ENCODE measurements at places on chromosomes 11 and 22.

- DNase-seq, result no peak
Observed at GRCh38 chr11:9230296-9230695, 34.9 kb downstream of the DENND5A start.

GRCh38 chr11:77457340-77457739, 16.6 kb downstream of the PAK1 start:
- no peak for DNase-seq

DNA sequence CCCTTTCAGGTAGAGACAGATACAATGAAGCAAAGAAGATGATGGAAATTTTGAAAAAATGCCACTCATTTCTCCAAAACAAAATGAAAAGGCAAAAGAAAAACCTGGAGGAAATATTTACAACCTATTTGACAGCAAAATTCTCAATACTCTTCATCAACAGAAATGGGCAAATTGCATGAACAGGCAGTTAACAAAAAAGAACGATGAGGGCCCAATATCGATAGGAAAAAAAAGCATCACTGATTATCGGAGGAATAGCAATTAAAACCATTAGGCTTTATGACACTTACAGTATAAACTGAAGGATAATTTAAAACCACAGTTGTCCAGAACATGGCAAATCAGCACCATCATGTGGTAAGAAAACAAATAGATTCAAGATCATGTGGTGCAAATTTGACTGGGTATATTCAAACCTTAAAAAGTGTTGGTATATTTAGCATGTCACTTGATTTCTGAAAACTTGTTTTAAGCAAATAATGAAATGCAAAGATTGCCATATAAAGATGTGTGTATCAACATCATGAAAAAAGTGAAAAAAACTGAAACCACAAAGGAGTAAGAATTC, 222.9 kb downstream of the BRD1 start:
- DNase-seq, result no peak

- DNase-seq, result no peak
Observed at GRCh38 chr11:93166862-93167261, 30.9 kb downstream of the SLC36A4 start.

DNA sequence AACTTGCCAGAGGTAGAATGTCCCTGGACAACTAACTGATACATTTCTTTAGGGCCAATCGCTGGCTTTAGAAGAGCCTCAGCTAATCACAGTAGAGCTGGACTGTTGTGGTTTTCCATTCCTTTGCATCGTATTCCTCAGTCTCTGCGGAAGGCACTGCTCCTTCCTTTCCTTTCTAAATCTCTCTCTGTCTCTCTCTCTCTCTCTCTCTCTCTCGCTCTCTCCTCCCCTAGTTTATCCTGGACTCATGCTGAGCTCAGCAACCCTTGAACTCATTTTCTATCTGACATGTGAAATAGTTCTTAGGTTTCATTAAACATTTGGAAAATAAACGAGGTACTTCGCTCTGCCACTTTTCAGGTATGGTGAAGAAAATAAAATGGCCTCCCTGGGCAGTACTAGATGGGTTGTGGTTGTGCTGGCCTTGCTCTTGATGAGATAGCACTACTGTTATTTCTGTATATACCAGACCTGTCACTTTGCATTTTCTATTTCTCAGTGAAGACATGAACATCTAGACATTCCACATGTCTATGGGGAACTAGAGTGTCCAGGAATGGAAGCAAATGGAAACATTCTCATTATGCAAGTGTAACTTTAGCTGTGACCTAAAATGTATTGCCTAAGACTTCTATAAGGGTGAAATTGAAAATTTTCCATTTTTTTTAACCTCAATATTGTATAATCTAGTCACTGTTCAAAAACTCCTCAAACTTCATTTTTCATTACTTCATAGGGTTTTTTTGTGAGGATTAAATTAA, 12.0 kb upstream of the SESN3 start:
- no peak for DNase-seq

- no peak for DNase-seq
Observed at GRCh38 chr22:37665487-37665886, 7.0 kb downstream of the PDXP start.

DNA sequence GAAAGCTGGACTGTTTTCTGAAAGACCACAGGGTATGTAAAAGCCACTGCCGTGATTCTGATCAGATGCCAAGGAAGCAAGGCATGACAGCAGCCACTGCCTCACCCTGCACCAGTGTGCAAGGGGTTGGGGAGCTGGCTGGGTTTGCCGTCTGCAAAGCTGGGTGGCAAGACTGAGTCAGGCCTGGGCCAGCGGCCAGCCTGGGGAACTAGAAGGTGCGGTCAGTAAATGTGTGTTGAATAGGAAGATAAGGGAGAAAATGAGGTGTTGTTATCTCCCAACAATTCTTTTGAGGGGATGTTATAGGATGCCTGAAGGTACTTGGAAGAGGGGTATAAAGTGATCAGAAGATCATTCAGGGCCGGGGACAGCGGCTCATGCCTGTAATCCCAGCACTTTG, 8.0 kb downstream of the VSTM5 start:
- DNase-seq, result no peak

DNA sequence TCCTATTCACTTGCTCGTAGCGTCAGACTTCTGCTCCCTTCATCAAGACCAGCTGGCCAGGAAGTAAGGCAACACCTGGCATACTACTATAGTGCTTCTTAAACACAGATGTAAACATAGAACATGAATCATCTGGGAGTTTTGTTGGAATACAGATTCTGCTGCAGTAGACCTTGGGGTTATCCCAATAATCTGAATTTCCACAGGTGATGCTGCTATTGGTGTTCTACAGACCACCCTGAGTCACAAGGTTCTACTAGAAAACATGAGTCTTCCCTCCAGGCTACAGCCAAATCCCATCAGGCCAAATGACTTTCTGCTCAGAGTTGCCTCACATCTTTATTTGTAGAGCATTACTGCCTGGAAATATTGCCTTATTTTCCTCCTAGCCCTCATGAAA, 175.2 kb downstream of the NELL1 start:
- peak; percentile 75 for DNase-seq

DNA sequence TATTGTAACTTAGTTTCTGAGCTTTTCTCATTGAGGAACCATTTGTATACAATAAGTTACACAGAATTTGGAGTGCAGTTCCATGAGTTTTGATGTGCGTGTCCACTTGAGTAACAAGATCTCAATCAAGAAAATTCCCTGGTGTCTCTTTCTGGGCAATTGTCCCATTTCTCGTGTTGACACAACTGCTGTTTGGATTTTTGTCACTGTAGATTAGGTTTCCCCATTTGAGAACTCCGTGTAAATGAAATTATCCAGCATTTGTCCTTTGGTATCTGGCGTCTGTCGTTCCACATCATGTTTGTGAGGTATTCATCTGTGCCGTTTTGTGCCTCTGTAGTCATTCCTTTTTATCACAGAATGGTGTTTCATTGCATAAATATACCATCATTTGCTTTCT, 547.0 kb downstream of the TBC1D22A start:
- DNase-seq, result no peak

DNA sequence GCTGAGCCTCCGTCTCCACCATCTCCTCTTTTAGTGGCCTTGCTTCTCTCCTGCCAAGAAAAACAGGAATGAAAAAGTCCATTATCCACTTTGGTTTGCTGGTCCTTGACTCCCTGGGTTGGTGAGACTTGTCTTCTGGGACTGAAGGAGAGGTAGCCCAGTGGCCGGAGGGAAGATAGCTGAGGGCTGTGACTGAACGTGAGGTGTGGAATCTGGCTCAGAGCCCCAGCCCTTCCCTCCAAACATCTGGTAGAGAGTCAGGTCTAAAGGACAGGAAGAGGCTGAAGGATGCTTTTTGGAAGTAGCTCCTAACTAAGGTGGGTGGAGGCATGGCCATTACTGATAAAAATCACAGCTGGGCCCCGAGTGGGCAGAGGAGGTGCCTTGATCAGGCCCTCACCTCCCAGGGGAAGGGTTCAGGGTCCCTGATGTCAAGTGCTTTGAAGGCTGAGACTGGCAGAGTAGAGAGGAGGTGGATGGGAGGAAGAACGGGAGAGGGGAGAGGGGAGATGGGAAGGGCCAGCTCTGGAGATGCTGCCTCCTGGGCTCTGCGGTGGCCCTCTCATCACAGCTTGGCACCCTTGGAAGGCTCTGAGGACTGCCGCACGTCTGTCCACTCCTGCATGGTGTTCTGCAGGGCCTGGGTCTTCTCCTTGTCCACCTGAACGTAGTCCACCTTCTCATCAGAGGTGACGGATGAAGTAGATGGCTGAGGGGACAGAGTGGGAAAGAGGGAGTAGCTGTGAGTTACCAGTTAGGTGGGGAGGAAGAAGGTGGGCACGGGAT, 30.2 kb downstream of the USP35 start:
- DNase-seq, result no peak

DNA sequence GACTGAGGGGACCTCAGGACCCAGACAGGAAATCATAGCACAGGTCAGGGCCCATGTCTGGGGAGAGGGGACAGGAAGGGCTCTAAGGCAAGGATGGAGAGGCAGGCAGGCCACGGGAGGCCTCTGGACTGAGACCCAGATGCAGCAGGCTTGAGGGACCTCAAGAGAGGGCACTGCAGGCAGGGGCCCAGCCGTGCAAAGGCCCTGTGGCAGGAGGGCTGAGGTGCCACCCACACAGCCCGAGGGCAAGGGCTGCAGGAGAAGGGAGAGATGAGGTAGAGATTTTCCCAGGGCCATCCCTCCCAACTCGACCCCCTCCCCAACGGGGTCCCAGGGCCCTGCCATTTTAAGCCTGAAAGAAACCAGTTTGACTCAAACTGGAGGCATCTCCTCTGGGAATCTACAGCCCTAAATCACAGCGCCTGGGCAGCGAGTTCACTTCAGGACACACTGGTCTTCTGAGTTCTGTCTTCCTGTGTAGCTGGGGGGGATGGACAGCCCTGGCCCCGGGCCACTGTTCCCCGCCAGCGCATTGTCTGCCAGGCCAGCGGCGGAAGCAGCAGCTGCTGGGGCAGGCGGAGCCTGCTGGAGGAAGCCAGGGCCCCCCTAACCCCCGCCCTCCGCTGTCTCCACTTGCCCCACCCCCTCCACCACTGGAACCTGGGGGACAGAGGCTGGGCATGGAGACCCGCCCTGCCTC, 20.3 kb upstream of the WNT7B start:
- peak; percentile 62 for DNase-seq

DNA sequence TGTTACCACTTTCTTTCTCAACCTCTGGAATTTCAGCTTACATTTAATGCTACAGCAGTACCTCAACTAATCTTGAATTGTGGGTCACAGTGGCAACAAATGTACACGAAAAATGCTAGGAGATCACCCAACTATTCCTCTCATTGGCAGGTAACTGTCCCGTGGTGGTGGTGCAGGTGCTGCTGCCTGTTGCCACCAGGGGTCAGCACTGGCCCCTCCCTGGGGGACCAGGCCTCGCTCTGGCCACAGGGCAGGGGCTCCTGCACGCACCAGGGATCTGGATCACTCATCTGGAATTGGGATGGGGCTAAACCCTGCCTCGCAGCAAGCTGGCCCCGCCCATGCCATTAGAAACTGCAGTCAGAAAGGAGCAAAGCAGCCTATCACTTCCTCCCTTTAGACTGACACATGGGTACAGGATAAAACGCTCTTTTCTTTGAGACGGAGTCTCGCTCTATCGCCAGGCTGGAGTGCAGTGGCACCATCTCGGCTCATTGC, 6.9 kb upstream of the POLDIP3 start:
- peak; percentile 18 for DNase-seq

DNA sequence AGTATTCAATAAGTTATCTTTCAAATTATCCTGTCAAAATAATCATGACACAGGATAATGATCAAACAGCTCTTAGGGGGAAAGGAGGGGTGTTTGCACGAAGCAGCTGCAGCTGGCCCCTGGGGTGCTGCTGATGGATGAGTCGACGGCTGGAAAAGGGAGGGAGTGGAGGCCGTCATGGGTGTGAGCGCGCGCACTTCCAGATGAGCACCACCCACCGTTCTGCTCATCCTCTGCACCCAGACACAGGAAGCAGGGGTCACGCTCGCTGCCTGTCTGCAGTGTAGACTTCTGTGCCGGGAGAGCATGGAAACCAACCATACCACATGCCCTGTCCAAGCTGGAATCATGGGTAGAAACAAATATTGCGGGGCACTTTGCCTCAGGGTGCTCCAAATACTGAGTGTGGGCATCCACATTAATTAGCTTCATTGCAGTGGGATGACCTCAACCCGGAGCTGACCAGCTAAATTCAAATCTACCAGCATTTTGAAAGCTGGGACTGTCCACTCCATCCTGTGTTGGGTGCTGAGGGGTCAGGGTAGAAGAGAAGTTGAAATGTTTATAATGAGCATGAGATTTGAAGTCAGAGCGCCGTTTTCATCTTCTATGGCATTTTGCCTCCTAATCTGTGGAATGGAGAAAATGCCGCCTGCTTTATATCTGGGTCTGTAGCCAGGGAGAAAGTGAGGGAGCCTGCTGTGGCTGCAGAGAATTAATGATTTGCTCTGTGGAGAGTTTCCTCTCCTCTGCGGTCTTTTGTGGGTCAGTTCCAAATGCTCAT, 802.4 kb downstream of the TBC1D22A start:
- DNase-seq, result peak; percentile 51

DNA sequence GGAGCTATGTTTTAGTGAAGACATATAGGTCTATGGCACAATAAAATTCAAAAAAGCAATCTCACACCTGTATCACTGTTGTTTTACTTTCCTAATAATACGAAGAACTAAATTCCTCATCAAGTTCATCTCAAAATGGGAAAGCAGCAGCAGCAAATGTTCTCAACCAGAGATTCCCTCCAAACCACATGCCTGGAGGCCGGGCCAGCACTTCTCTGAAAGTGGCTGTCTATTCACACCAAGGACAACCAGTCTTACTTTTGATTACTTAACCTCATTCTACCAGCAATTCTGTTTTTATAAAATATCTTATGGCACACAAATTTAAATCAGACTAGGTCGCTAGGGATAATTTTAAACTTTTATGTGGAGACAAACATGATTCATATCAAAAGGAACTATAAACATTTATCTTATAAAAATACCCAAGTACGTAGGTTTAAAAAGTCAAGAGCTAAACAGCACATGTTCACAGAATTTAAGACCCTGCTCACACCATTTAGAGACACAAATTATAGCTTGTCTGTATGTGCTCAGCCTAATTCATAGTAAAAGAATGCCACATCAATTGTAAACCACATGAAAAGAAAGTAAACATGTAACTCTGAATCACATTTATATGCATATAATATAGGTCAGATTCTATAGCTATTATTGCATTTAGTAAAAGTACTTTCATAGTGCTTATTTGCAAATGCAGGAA, 46.1 kb downstream of the RRAS2 start:
- no peak for DNase-seq
